ENCODE measurements at places on chromosomes 4 and X.

DNA sequence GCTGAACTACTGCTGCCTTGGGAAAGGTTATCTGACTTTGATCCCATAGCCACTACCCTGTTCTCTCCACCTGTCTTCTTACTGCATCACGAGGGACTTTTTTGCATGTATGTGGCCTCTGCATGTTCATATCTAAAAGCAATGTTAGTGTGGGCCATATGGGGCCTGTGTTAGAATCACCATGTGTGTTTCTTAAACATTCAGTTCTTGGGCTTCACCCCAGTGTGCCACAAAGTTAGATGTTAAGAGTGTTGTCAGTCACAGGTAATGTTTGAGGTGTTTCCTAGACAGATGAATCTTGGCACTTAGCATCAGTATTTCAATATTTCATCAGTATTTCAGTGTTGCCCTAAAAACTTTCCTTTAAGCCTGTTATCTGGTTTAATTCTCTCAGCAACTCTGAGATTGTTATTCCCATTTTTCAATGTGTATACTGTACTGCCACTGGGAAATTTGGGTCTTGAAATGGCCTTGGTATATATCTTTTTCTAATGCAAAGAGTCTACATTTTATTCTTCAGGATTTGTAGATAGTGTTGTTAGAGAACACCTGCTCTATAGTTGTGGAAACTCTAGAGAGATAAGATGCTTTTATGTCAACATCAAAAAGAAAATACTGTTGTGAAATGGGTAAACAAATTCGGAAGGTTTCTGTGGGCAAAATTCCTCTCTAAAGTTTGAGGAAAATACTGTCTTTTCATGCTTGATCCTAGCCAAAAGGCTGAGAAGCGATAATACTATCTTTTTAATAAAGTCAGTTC, 259.7 kb downstream of the BMPR1B start:
- no peak for DNase-seq

- no peak for DNase-seq
Measured at GRCh38 chrX:39167791-39168190, 366.5 kb downstream of the MID1IP1 start.

GRCh38 chrX:110418316-110419235, 59.9 kb downstream of the RTL9 start:
- DNase-seq: no peak

DNA sequence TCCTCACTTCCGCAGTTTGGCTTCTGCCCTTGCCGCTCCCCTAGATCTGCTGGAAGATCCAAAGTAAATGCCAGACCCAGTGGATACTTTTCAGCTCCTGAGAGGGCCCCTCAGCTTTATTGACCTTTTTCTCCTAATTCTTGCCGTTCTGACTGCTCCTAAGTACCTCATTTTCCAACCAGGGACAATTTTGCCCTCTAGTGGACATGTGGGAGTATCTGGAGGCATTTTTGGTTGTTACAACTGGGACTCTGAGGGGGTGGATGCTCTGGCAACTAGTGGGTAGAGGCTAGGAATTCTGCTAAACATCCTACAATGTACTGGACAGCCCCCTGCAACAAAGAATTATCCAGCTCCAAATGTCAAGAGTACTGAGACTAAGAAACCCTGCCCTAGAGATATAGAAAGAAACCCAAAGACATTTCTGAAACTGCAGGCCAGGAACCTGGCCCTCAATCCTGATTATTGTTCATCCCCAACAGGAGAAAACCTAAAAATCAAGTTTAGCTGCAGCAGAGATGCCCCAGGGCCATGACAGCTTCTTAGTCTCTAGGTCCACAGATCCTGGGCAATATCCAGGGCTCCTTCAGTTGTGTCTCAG, 3.4 kb downstream of the TEX13B start:
- no peak for DNase-seq

- no peak for DNase-seq
Measured at GRCh38 chr4:10183462-10183861, 66.9 kb upstream of the WDR1 start.

DNA sequence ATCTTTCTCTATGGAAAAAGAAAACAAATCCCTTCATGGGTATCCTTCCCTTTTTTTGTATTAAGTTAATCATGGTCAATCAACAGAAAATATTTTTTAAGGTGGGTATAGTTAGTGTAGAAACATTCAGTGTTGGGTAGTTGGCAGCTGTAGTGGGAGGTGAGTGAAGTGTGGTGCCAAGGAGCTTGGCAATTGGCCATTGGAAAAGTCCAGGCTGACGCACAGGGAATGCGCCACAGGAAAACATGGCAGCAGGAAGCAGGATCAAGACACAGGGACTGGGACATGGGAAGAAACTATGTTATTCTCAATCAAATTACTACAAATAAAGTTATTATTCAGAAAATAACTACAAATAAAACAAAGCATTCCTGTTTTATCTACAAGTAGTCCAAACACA, 20.0 kb downstream of the PALLD start:
- DNase-seq: no peak

DNA sequence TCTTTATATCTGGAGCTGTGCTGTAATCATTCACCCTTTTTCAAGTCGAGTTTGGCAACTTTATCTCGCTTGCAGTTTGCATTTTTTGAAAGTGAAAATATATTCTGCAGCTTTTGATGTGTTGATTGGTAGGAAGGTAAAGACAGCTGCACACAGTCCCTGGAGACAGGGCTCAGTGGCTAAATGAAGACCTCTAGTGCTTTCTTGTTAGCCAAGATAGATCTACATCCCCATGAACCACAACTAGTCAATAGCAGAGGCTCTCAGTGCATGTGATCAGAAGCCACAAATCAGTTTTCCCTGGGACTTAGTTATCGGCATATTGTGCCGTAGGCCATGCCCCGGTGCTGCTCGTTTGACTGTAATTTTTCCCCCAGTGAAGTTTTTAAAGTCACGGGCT, 587.7 kb upstream of the PITX2 start:
- no peak for DNase-seq

GRCh38 chr4:66279084-66279483, 608.8 kb upstream of the EPHA5 start:
- DNase-seq: no peak

DNA sequence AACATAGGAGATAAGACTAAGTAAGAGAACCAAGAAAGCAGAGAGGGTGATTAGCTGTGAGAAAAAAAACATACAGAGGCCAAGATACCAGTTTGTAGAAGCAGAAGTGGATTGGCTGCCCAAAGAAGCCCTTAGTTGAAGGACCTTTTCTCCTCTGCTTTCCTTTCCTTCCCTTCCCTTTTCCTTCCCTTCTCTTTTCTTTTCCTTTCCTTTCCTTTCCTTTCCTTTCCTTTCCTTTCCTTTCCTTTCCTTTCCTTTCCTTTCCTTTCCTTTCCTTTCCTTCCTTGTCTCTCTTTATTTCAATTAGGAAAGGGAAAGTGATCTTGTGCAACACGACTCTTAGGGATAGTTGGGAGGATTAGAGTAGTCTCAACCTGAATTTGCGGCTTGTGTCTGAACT, 92.8 kb downstream of the RTL5 start:
- DNase-seq: no peak

DNA sequence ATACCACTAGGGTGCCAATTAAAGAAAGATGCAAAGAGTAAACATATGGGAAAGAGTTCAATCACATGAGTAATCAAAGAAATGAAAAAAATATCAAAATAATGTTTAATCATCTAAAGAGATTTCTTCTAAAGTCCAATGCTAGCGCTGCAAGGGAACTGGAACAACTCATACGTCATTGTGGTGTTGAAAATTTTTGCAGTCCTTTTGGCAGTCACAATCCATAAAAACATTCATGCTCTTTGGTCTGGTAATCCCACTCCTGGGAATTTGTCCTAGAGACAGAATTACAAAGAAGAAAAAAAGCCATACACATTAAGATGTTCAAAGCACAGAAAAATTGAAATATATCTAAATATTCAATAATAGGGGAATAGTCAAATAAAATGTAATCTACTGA, 4.6 kb downstream of the P2RY4 start:
- no peak for DNase-seq

DNA sequence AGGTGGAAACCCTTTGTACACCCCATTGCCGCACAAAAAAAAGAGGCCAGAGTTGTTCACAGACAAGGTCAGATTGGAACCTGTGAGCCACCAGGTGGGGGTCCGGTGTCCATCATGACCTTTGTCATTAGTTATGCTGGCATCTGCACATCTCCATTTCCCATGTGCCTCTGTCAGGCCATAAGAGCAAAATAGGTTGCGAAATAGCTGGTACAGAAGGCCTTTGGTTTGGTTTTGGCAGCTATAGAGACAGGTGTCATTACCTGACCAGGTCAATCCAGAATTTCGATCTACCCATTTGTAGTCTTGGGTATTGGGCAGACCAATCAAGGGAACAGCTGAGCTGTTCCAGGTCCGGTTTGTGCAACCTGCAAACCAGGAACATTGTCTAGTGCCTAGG, 6.6 kb downstream of the ERVMER34-1 start:
- no peak for DNase-seq

DNA sequence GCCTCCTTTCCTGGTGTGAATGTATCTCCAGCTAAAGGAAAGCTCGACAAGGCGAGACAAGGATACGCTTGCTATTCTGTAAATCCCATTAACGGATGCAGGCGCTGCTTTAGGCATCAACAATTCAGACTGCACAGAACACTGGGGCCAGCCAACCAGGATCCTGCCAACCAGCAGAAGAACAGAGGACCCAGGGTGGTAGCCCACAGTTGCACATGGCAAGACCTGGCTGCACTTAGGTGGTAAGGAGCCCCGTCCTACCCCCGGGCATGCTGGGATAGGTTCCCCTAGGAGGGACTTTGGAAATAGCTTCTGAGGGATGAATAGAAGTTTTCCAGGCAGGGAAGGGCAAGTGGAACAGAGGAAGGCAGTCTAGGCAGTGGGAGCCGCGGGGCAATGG, 20.7 kb downstream of the PSAPL1 start:
- DNase-seq: no peak

DNA sequence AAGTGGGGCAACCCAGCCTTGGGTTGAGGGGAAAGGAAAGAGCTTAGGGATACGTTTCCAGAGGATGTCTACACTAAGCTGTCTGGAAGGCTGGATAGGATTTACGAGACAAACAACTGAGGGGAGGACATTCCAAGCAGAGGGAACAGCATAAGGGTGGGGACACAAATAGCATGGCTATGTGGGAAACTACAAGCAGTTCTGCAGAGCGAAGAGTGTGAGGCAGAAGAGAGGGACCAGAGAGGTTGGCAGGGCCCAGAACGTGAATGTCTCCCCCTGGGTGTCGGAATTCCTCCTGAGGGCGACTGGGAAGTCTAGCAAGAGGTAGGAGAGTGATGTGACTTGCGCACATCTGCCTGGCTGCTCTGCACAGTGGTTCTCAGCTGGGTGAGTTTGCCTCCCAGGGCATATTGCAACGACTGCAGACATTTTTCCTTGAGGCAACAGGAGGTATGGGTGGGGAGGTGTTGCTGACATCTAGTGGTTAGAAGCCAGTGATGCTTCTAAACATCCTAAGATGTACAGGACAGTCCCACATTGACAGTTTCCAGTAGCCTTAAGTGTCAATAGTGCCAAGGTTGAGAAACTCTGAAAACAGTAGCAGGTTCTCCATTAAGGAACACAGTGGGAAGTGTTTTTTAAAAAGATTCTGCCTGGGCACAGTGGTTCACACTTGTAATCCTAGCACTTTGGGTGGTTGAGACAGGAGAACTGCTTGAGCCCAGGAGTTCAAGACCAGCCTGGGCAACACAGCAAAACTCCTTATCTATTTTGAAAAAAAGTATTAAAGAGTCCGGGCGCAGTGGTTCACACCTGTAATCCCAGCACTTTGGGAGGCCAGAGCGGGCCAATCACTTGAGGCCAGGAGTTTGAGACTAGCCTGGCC, 9.2 kb downstream of the NDUFA1 start:
- DNase-seq: no peak

GRCh38 chr4:173181848-173182247, 13.2 kb downstream of the GALNT7 start:
- DNase-seq: no peak

DNA sequence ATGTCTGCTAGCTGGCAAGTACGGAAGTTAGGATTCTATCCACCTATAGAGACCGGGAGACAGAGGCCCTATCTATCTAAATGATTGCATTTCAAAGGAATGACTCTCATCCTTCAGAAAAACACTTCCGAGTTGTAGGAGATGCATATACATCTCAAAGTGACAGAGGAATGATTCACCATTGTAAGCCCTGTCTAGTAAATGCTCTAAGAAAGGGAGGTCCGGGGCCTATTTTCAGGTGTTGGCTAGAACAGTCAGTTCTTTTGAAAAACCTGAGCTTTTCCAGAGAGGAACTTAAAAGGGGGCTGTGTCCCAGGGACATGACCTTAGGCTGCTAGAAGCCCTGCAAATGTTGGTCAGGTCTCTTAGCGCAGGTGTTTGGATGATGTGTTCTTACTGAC, 262.9 kb upstream of the IL1RAPL1 start:
- DNase-seq: no peak

GRCh38 chr4:91427171-91427570, 876.6 kb upstream of the GRID2 start:
- DNase-seq: no peak

- DNase-seq: no peak
Measured at GRCh38 chr4:144355811-144356757, 215.6 kb upstream of the GYPA start.

- no peak for DNase-seq
Measured at GRCh38 chrX:39163581-39164126, 362.4 kb downstream of the MID1IP1 start.

DNA sequence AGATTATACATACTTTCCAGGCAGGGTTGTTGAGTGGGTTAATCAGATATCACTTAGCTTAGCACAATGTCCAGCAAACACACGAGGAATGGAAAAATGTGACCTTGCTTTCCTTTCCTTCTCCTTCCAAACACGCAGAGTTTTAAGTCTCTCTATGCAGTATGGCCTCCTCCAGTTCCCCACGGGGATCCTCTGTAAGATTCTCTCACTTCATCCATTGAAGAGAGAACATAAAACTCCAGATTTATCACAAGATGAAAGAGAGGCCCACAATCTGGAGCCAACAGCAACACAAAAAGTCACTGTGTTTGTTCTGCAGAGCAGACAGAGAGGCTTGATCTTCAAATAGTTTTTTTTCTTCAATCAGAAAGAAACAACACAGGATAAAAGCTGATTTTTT, 336.8 kb upstream of the CLNK start:
- DNase-seq: no peak

DNA sequence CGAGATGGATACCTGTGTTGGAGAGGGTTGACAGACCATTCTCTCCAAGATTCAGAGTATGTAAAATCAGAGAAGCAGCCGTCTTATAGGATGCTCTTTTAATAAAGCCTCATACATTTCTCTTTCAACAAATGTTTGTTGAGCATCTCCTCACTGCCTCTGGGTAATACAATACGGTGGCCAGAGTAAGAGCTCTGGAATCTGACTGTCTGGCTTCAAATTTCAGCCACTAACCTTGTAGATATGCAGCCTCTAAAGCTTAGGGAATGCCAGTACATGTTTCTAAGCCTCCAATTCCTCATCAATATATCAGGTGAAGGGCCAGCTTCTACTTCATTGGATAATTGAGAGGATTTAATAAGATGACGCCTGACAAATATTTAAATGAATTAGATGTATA, 61.3 kb downstream of the CLNK start:
- DNase-seq: no peak

- DNase-seq: no peak
Measured at GRCh38 chr4:47525154-47525819, 40.2 kb downstream of the ATP10D start.

- no peak for DNase-seq
Measured at GRCh38 chr4:178696515-178696914, 1254.3 kb upstream of the AGA start.

Data from stimulated activated CD8-positive, alpha-beta memory T cell treated with anti-CD3 and anti-CD28 coated beads, Interleukin-15, amount 100 ng/mL, for 4 hours (primary cell).